NCI-H2029 (cell line): ENCODE measurements at places on chromosomes 1 and 21.

DNA sequence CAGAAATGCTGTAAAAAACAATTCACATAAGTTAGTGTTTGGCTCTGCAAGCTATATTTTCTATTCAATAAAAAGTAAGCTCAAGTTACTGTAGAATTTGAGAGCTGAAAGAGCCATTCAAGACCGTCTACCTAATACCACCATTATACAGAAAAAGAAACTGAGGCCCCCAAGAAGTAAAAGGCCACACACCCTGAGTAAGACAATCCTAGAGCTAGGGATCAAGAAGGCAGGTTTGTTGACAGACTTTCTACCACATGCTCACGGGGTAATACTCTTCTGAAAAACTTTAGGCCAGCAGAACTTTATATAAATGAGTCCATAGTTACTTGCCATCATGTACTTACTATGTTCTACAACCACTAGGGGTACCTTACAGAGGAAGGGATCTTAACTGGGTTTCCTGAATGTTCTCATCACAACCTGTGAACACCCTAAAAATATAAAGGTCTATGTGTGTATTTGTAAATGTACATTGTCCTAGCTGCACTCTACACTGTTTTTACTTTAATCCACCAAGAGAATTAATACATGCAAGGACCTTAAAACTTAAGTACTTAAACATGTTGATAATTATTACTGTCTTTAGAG lies 2.7 kb downstream of the PSMG1 start:
- DNase-seq = no peak

- DNase-seq = no peak
Measured at GRCh38 chr1:231986631-231987336, 360.2 kb downstream of the DISC1 start.

GRCh38 chr1:93453911-93454310 lies 6.0 kb downstream of the FNBP1L start:
- DNase-seq = no peak

DNA sequence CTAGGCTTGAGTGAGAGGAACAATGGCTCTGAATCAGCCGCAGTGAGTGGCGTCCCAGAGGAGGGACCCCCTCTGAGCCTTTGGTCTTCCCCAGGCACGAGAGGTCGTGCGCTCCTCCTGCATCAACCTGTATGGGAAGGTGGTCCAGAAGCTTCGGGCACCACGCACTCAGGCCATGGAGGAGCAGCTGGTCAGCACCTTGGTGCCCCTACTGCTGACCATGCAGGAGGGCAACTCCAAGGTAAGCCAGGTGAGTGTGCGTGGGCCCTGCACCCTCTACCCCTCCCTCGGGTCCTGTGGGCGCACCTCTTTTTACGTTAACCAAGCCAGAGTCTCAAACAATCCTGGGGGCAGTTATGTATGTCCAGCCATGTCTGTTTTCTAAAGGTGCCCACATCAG lies 13.7 kb upstream of the TTC4 start:
- no peak for DNase-seq

DNA sequence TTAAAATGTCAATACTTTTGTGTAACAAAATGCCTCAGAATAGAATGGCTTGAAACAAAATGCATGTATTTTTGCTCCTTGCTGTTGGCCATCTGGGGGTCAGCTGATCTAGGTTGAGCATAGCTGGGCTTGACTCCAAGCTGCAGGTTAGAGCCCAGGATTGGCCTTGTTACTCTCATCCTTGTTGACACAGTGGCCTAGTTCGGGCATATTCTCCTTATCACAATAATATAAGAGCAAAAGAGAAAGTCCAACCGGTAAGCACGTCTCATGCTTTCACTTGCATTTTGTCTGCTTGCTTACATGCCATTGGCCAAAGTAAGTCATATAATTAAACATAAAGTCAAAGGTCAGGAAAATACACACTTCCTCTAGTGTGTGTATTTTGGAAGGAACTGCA lies 456.2 kb downstream of the KCNT2 start:
- DNase-seq = peak; percentile 57

GRCh38 chr1:40132383-40133311 lies 28.5 kb upstream of the RLF start:
- DNase-seq = no peak

- DNase-seq = no peak
Measured at GRCh38 chr1:216071262-216071661, 352.0 kb downstream of the USH2A start.

DNA sequence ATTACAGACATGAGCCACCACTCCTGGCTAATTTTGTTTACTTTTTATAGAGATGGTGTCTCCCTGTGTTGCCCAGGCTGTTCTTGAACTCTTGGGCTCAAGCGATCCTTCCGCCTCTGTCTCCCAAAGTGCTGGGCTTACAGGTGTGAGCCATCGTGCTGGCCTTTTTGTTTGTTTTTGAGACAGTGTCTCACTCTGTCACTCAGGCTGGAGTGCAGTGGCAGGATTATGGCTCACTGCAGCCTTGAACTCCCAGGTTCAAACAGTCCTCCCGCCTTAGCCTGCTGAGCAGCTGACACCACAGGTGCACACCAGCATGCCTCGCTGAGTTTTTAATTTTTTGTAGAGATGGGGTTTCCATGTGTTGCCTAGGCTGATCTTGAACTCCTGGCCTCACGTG lies 49.1 kb downstream of the ADARB1 start:
- DNase-seq = no peak

GRCh38 chr1:247358920-247359319 lies 27.3 kb upstream of the ZNF496 start:
- no peak for DNase-seq

GRCh38 chr1:232477728-232478127 lies 152.2 kb downstream of the SIPA1L2 start:
- no peak for DNase-seq

DNA sequence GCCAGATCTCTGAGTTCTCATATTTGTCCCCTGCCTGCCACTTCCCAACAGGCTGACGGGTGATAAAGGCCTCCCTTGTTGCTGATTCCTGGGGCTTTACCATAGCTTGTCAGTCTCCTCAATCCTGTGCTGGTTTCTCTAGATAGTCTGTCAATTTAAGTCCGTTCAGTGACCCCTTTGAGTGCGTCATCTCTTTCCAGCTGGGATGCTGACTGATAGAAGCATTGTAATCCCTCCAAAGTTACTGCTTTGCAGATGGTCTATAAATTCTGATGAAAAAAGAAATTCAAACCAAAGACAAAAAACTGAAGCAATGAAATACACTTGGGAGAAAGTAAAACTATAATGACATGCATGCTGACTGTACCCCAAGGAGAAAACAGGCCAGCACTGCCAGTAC lies 28.3 kb downstream of the RHOU start:
- DNase-seq = no peak

- no peak for DNase-seq
Measured at GRCh38 chr1:10530756-10531495, 56.2 kb downstream of the PEX14 start.

- no peak for DNase-seq
Measured at GRCh38 chr1:31885851-31886250, 52.3 kb downstream of the PTP4A2 start.

DNA sequence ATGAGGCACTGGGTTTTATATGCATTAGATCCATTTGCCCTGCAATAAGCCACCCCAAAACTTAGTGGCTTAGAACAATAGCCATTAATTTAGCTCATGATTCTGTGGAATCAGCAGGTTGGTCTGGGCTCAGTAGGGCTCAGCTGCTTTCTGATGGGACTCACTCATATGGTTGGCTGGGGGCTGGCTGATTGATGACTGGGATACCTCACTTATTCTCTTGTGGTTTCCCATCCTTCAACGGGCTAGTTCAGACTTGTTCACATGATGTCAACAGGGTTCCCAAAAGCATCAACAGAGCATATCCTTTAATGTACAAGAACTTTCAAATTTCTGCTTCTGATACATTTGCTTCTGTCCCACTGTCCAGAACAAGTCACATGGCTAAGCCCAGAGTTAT lies 43.2 kb downstream of the DNM3 start:
- no peak for DNase-seq

DNA sequence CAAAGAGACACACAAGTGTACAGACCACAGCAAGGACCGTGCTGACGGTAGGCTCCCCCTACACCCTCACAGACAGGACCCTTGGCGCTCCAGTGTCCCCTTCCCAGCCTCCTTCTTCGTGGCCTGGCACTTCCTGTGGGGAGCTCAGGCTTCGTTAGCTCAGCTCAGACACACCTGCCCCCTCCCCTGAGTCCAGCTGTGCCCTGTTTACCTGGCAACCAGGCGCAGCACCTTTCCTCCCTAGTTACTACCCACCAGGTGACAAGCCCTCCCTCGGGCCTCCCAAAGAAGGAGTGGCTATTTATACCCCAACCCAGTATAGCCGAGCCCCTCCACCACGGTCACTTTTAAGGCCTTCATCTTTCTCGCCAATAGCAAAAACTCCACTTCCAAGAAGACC lies 4.7 kb downstream of the CELF3 start:
- no peak for DNase-seq

DNA sequence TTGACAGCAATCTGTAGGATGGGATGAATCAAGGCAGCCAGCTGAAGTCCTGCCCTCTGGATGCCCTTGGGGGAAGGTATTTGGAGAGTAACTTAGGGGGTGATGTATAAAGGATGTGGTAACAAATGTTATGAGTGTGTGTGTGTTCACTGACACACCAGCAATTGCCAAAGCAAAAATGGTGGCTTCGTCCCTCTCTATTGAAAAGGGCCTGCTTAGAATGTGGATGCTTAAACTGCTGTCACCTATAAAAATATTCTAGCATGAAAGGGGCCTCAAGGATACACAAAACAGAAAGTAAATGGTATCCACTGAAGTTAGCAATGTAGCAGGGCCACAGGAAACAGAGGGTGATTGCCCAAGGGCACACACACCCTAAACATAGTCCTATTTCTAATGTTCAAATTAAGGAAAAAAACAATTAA lies 15.1 kb upstream of the AIM2 start:
- no peak for DNase-seq

GRCh38 chr1:112418099-112418892 lies 22.3 kb downstream of the CTTNBP2NL start:
- DNase-seq = no peak

- DNase-seq = no peak
Measured at GRCh38 chr1:27235827-27236226, 1.4 kb downstream of the WDTC1 start.

DNA sequence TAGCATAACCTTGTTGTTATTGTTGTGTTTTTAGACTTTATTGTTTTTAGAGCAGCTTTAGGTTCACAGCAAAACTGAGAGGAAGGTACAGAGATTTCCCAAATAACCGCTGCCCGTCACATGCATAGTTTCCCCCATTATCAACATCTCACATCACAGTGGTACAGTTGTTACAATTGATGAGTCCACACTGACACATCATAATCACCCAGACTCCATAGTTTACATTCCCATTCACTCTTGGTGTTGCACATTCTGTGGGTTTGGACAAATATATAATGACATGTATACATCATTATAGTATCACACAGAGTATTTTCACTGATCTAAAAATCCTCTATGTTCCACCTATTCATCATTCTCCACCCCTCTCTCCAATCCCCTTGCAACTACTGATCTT lies 25.9 kb upstream of the TOR3A start:
- no peak for DNase-seq

- DNase-seq = no peak
Measured at GRCh38 chr1:118117521-118117920, 67.5 kb downstream of the SPAG17 start.
